Heart left ventricle (tissue), 16 donors: ENCODE measurements at places on chromosomes 4 and X. TPM values are rescaled to one million over a fixed set of nuclear protein-coding genes. Genes with fewer than 3 reads are reported as not detected.
A peak's percentile ranks its signal among the peaks of the same experiment; 100 is the strongest.

PAGE5 gene
- total RNA-seq: not detected

DNA sequence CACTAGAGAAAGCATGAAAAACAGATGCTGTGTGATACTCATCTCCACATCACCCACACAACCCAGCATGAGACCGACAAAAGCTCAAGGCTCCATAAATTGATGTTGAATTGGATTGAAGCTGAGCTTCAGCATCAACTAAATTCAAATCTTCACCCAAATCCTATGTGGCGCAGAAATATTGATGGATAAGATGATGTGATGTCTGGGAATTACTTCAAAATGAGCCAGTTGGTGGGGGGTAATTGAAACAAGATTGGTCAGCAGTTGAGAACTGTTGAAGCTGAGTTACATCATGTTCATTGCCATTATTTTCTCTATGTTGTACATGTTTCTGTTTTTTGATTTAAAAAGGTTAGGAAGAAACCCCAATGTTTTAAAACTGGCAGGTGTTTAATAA lies 166.5 kb upstream of the STS start:
- no peaks in the 10 kb centered on the region for H3K27me3 ChIP-seq
- no peak for DNase-seq
- no peaks in the 10 kb centered on the region for H3K4me1 ChIP-seq
- H3K4me3 ChIP-seq: no peak overlapping the region

GRCh38 chrX:100274916-100275315 lies 135.2 kb downstream of the PCDH19 start:
- no peak for DNase-seq
- H3K27me3 ChIP-seq: no peaks in the 10 kb centered on the region
- H3K27ac ChIP-seq: no peak overlapping the region
- H3K36me3 ChIP-seq: no peaks in the 10 kb centered on the region
- H3K4me3 ChIP-seq: no peak overlapping the region

DNA sequence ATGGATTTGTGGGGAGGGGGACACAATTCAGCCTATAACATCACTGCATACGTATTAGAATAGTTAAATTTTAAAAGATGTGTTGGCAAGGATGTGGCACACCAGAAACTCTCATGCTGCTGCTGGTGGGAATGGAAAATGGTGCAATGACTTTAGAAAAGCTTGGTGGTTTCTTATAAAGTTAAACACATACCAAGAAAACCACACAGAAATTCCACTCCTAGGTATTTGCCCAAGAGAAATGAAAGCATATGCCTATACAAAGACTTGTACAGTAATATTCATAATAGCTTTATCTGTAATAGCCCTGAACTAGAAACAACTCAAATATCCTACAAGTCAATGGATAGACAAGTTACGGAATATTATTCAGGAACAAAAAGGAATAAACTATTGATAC lies 71.3 kb upstream of the PDHA1 start:
- H3K4me3 ChIP-seq: no peak overlapping the region
- H3K27me3 ChIP-seq: no peaks in the 10 kb centered on the region
- no peaks in the 10 kb centered on the region for H3K4me1 ChIP-seq
- H3K27ac ChIP-seq: no peak overlapping the region

DNA sequence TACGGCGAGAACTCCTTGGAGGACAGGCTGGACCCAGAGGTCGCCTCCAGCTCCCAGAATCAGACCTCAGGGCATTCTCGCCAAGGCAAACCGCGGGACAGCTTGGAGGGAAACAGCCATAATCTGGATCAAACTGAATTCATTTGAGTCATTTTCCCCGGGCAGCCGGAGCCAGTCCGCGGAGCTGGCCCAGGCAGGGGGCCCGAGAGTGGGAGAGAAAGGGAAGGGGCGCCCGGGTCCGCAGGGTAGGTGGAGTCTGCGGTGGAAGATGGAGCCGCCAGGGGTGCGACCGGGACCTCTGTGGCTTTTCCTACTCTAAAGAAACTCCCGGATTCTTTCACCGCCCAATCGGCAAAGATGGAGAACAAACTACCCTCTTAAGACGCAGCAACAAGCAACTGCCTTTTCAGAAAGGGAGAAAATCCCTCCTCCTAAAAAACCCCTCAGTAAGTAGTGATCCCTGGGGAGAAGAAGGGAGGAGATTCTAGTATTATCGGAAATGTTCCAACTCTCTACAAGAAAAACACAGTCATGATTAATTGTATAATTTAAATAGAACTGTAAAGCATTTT lies 5.2 kb downstream of the NKX3-2 start:
- H3K27ac ChIP-seq: no peak overlapping the region
- H3K27me3 ChIP-seq: peaks cover 98% of the 10 kb centered on the region
- H3K36me3 ChIP-seq: no peaks in the 10 kb centered on the region
- H3K4me1 ChIP-seq: peaks cover 32% of the 10 kb centered on the region
- no peak for DNase-seq
- H3K4me3 ChIP-seq: no peak overlapping the region

- no peak for DNase-seq
- H3K27me3 ChIP-seq: no peaks in the 10 kb centered on the region
Observed at GRCh38 chr4:26238426-26238777, 82.4 kb upstream of the RBPJ start.

DNA sequence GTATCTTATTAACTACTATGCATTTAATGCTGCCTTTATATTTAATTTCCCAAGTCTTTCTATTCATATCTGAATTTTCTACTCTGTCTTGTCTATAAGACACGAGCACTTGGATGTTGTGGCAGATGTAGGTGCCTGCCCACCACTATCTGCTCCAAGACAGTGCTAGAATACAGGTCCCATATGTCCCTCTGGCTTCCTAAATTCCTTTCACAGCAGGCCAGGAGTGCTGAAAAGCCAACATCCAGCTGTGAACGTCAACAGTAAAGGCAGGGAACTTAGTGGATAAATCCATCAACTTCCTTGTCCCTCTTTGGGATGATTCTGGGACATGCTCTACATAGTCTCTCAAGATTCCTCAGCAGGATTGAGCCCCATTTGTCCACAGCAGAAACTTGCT lies 245.1 kb upstream of the ETNPPL start:
- no peak overlapping the region for H3K4me3 ChIP-seq
- no peak for DNase-seq
- no peak overlapping the region for H3K27ac ChIP-seq
- H3K27me3 ChIP-seq: no peaks in the 10 kb centered on the region
- no peaks in the 10 kb centered on the region for H3K4me1 ChIP-seq
- H3K36me3 ChIP-seq: no peaks in the 10 kb centered on the region

PLAC8 gene
- total RNA-seq: 0.79 TPM

- no peak overlapping the region for H3K27ac ChIP-seq
- no peak overlapping the region for H3K4me3 ChIP-seq
- H3K36me3 ChIP-seq: peaks cover 8% of the 10 kb centered on the region
- no peaks in the 10 kb centered on the region for H3K27me3 ChIP-seq
- peak; percentile 14 for DNase-seq
Observed at GRCh38 chr4:946517-947471, 14.5 kb downstream of the TMEM175 start.

DNA sequence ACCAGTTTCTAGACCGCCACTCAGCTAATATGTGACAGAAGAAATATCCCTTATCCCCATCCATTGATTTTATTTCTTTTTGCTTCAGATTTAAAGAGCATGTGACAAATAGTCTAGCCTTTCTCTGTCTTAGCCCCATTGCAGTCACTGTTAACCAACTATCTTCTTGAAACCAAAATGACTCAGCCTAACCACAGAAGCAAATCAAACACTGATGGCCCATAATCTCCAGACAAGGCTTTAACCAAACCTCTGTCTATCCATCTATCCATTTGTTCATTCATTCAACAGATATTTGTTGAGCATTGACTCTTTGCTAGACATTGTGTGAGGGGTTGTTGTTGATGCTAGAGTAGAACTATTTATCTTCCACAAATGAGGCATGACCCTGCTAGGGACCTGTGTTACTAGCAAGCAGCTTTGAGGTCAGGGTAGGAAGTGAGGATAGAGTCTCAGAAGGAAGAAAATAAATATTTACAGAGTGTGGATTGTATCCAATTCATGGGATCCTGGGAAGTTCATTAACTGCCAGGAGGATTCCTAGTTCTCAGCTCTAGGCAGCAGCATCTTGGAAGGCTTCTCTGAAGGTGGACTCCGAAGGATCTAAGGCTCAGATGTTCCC lies 22.5 kb downstream of the HNRNPH2 start:
- no peak for DNase-seq
- no peak overlapping the region for H3K27ac ChIP-seq
- H3K4me1 ChIP-seq: no peaks in the 10 kb centered on the region
- H3K36me3 ChIP-seq: no peaks in the 10 kb centered on the region
- no peak overlapping the region for H3K4me3 ChIP-seq
- no peaks in the 10 kb centered on the region for H3K27me3 ChIP-seq

TCEAL3 gene
- 16.1 TPM for total RNA-seq

DNA sequence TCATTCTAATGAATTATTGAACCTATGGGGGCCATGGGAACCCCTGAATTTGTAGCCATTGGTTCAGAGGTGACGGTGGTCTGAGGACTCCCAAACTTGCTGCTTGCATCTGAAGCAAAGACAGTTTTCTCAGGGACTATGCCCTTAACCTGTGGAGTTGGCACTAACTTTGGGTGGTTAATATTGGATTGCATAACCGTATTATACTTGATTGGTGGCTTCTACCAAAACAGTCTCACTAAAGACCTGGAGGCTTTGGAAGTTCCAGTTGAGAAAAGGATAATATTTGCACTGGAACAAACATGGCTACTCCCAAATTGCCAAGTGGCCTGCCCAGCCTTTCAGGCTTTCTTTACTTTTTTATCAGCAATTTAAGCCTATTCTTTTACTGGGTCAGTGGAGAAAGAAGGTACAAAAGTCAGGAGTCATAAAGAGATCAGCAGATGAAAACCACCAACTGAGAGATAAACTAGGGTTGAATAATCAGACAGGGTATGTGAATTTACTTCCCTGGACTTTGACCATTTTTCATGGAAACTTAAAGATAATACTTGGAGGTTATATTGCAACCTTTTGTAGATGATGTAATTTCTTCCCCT lies 7.9 kb upstream of the KLHL8 start:
- no peak overlapping the region for H3K4me3 ChIP-seq
- DNase-seq: no peak
- no peaks in the 10 kb centered on the region for H3K36me3 ChIP-seq
- no peaks in the 10 kb centered on the region for H3K4me1 ChIP-seq
- H3K27ac ChIP-seq: no peak overlapping the region

PARM1 gene
- total RNA-seq: 43.3 TPM
